ENCODE measurements at places on chromosomes 16 and 17.

DNA sequence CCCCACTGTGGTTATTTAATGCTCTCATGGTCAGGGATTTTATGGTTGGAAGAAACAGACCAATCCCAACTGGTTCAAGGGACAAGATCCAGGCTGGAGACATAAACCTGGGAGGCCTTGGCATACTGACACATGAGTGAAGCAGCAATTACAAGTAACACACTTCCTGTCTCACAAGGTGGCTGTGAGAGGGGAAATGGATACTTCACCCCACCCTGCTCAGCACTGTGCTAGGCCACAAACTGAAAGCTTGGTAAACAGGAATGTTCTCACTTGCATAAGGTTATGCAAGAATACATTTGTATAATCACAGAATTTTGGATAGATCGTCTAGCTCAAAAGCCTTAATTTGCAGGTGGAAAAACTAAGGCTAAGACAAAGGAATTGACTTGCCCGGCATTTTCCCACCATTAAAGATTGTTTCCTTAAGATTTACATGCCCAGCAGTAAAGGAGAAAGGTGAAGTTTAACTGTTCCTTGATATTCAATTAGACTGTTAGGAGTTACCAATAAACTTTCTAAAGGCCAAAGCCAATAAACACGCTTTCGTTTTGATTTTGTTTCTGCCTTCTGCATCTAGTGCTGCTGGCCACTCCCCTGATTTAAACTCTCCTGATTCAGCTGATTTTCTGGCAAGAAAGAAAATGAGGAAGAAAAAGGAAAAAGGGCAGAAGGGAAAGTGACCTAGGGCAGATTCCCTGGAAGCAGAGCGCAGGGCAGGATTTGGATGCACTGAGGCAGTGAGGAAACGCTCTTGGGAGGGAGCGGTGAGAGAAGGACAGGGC lies 215.6 kb upstream of the CDH5 start:
- no peak for DNase-seq

DNA sequence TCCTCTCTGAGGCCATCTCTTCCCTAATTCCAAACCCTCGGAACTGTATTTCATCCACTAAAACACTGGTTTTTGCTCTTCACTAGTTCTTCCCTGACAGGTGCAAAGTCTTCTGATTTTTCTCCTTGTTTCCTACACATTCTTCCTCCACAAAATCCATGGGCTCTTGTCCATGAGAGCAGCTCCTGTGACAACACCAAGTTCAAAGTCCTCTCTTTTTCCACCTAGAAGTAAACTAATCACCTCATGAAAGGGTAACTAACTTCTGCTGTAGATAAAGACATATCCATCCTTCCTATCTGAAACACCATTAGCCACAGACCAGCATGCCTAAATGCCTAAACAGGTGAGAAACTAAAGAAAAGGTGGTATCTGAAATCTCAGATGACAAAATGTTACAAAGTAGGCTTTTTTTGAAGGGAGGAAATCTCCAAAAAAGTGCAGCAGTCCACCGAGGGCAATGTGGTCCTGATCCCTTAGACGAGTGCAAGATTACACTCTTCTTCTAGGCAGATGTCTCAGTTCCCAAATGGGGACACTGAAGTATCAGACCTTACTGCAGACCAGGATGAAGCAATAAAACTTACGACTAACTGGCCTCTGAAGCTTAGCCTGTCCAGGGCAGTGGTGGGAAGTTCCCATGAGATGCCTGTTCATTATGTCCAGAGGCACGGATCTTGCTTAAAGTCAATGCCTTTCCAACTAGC lies 2.8 kb downstream of the PIP4K2B start:
- DNase-seq: no peak

DNA sequence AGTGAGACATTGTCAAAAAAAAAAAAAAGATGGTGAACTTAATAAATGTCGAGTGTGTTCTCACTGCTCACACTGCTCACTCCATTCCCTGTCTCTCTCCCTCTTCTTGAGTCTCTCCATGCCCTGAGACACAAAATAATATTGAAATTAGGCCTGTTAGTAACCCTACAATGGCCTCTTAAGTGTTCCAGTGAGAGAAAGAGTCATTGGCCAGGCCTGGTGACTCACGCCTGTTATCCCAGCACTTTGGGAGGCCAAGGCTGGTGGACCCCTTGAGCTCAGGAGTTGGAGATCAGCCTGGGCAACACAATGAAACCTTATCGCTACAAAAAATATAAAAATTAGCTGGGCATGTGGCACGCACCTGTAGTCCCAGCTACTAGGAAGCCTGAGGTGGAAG lies 16.2 kb upstream of the CSF3 start:
- DNase-seq: no peak

DNA sequence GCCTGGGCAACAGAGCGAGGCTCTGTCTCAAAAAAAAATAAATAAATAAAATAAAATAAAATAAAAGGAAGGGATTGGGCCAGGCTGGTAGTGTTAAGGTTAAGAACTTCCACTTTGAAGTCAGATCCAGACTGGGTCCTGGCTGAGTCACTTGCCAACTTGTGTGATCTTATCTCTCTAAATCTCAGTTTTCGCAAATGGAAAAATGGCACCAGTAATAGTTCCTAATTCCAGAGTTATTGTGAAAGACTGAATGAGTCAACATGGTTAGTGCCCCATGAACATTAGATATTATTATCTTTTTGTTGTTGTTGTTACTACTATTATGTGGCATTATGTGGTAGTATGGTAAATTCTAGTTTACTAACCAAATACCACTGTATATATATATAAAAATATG lies 188.0 kb upstream of the AXIN2 start:
- no peak for DNase-seq

DNA sequence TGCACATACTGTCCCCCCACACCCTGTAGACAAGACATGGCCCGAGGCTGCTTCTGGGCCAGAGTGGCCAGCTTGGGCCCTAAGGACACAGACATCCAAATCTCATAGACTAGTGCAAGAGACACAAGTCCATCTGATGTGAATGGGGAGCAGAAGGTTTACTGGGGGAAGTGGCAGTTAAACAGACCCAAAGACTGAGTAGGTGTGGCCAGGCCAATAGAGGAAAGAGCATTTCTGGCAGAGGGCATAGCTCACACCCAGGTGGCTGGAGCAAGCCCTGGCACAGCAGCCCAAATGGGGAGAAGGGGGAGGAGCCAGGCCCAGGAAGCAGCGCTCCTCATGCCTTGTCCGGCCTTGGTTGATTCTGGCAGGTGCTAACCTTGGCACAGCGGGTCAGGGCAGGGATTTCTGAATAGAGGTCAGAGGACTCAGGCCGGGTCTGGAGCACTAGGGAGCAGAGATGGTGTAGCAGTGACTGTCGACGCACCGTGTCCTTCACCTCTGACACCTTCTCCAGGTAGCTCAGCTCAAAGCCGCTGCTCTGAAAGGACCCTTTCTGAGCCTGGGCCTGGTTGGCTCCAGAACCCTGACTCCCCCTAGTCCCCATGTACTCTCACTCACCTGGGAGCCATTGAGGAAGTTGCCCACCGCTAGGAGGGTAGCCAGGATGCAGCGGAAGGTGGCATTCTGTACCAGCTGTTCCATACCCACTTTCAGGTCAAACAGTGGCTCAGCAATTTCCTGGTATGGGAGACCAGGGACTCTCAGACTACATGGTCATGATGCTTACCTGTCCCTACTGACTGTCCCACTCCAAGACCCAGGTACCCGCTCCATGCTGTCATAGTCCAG lies 4.1 kb downstream of the TMEM208 start:
- DNase-seq: no peak

DNA sequence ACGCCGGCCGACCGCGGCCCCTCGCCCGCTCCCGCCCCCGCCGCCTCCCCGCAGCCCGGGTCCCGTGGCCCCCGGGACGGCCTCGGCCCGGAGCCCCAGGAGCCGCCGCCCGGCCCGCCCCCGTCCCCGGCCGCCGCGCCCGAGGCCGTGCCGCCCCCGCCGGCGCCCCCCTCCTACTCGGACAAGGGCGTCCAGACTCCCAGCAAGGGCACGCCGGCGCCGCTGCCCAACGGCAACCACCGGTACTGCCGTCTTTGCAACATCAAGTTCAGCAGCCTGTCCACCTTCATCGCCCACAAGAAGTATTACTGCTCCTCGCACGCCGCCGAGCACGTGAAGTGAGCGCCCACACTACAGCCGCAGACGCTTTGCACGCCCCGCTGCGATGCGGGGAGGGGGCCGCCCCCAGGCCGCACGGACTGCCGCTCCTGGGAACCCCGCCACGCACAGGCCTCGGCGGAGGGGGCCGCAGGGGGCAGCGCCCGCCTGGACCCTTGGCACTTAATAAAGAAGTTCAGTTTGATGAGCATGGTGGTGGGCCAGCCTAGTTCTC lies 35.5 kb upstream of the ZC3H18 start:
- DNase-seq: no peak

DNA sequence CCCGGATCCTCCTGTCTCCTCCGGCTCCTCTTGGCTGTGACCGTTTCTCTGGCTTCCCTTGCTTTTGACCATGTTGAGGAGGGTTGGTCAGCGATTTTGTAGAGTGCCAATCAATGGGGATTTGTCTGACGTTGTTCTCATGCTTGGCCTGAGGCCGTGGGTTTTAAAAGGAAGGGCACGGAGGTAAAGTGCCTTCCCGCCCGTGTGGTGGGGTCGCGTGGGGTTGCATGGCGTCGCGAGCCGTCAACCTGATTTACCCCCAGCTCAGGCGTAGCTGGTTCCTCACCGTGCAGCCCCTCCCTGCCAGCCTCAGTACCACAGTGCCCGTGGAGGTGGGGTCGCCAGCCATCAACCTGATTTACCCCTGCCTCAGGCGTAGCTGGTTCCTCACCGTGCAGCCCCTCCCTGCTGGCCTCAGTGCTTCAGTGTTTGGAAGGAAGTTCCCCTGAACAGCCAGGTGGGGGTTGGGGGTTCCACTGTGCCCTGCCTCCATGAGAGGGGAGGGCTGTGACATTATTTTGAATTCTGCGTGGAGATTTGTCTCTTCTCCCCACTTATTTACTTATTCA lies 5.0 kb downstream of the TPSAB1 start:
- DNase-seq: no peak

DNA sequence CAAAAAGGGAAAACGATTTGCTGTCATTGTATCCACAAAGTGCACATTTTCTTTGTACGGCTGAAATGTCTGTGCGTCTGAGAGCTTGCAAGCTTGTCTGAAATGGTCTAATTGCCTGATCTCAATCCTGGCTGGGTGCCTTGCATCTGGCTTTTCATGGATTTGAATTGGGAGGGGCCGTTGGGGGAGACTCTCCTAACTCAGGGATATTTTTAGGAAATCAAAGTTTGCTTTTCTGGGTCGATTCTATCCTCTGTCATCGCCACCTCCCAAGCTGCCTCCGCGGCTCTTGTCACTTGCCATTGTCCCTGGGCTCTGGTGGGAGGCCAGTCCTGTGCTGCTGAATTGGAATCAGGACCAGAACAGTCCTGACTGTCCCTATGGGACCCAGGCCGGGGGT lies 33.3 kb upstream of the MGAT5B start:
- DNase-seq: no peak

DNA sequence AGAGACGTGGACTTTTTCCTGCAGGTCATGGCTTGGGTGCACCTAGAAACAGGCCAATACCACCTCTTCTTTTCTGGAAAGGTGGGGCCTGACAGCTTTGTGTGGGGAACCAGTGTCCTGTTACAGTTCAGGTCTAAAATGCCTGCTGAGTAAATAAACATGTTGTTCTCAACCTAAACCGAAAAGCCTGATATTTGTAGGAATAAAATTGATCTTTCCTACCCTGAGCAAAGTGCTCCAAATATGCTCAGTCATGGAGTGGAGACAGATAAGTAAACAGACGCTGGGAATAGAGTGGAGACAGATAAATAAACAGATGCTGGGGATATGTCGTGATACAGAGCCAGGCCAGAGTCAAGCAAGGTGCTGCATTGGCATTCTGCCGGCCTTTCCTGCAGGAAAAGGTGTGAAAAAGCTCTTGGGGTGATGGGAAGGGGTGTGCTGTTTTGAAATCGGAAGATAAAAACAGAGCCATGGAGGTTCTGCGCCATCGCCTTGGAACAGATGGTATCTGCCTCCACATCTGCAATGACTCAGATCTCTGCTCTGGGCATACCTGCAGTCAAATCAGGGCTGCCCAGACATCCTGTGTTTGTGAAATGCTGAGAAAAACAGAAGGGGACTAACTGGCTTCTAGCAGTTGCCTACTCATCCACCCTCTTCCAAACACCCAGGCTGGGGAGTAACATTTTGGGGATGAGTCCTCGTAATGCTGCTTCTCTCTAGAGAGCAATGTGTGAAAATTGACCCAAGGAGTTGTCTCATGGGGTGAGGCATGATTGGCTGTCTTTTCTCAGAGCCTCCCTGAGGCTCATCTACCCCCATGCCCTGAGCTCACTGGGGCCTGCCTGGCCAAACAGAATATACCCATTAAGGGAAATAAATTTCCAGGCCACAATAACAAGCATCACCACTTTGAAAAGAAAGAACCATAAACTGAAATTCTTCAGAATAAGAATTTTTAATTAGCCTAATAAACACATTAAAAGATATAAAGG lies 16.8 kb upstream of the TRPV2 start:
- no peak for DNase-seq

DNA sequence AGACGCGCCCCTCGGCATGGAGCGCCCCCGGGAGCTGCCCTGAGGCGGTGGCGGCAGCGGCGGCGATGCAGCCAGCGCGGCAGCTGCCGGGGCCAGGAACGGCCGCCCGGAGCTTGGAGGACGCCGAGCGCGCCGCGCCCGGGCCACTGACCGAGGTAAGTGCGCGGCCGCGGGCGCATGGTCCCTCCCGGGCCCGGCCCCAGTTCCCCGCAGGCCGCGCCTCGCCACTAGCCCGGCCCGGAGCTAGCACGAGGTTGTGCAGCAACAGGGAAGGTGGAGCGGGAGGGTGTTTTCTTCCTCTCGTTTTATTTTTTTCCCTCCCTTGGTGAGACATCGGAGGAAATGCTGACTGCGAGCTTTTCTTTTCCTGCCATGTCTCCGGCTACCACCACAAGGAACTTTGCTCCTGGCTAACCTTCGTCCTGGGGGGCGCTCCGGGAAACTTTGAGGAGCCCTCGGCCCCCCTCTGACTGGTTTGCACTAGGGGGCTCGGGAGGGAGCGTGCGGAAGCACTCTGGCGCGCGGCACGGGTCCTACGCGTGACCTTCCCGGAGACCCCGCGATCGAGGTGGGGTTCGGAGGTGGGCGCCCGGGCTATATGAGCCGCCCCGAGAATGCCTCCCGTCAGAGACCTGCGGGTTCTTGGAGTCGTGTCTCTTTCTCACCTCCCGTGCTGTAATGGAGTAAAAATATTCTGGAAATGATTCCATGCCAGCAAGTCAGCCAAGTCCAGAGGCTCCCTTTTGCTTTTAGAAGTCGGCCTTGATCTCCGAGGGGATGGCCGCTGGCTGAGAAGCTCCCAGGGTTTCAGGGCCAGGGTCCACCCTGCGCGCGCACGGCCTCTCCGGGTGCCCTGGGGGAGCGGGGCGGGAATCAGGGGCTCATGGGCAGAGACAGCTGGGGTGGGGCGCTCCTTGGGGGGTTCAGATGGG lies 868 bp downstream of the KCNJ12 start:
- DNase-seq: no peak

- no peak for DNase-seq
Measured at GRCh38 chr17:44992242-44992939, 24.3 kb upstream of the C1QL1 start.

- DNase-seq: no peak
Measured at GRCh38 chr16:55056585-55057401, 126.1 kb downstream of the IRX5 start.

Data from effector CD8-positive, alpha-beta T cell (primary cell).